ENCODE measurements at places on chromosomes 3 and 15.

DNA sequence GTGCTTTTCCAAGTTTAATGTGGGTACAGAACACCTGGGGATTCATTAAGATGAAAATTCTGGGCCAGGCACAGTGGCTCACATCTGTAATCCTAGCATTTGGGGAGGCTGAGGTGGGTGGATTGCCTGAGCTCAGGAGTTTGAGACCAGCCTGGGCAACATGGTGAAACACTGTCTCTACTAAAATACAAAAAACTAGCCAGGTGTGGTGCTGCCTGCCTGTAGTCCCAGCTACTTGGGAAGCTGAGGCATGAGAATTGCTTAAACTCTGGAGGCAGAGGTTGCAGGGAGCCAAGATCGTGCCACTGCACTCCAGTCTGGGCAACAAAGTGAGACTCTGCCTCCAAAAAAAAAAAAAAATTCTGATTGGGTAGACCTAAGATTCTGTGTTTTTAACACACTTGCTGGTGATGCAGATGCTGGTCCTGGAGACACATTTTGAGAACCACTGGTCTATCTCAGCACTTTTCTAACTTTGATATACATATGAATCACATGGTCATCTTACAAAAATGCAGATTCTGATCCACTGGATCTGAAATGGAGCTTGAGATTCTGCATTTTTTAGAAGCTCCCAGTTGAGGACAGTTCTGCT is 223.8 kb upstream of the SATB1 start:
- no peak for DNase-seq

GRCh38 chr15:32824777-32825176 is 107.0 kb downstream of the GREM1 start:
- no peak for DNase-seq

GRCh38 chr3:140342668-140343067 is 335.2 kb upstream of the TRIM42 start:
- DNase-seq = no peak

GRCh38 chr15:75420698-75421097 is 30.8 kb downstream of the SIN3A start:
- no peak for DNase-seq

- DNase-seq = peak; percentile 77
Measured at GRCh38 chr3:17481116-17481515, 261.3 kb downstream of the TBC1D5 start.

GRCh38 chr15:70266412-70267121 is 168.8 kb upstream of the TLE3 start:
- peak; percentile 79 for DNase-seq

DNA sequence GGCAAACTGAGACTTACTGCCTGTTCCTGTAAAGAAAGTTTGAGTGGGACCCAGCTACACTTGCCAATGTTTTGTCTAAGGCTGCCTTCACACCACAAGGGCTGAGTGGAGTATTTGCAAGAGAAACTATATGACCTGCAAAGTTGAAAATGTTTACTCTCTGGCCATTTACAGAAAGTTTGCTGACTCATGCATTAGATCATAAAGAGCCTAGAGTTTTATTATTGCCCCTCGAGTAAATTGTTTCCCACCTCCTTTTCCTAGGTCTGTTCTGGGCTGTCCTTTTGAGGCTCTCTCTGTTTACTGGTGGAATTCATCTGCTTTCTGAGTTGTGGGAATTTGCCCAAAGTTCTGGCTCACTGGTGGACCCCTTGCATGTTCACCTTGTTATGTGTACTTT is 6.7 kb upstream of the PROK2 start:
- DNase-seq = no peak

DNA sequence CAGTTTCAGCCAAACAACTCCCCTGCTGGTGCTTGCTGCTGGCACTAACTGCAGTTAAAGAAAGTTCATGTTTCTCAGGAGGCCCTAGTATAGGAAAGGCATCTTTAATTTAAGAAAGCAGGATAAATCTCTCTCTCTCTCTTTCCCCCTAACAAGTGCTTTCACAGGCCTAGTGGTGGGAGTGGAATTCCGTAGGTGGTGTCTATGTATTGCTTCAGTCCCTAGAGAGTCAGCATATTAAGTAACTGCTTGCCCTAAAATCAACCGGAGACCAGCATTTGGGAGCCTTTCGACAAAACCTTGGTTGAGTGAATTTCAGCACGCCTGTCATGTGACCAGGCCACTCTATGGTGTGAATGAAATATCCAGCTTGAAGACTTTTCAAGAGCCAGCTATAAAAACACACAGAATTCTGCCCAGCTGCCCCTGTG is 169.2 kb upstream of the TGFBR2 start:
- no peak for DNase-seq

- no peak for DNase-seq
Measured at GRCh38 chr3:180646187-180646790, 33.0 kb downstream of the CCDC39 start.

DNA sequence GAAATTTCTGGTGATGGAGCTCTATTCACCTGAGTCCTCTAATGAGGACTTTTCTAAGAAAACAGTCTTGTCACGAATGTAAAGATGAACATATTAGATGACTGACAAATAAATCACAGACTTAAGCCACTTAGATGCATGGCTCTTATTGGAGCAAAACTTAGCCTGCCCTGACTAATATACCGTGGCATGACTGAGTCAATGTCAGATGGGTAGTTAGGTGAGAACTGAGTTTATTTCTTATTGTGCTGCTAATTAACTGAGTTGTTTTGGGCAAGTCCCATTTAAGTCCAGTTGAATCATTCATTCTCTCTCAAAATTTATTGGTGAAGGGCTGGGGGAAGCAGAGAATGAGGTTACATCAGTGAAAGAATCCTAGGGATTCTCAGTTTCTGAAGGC is 459.8 kb downstream of the MCTP2 start:
- no peak for DNase-seq
